ENCODE measurements at places on chromosomes 5 and 9.
A peak's percentile ranks its signal among the peaks of the same experiment; 100 is the strongest.

GRCh38 chr5:149628221-149628620 lies 46.9 kb downstream of the ARHGEF37 start:
- no peak for DNase-seq

DNA sequence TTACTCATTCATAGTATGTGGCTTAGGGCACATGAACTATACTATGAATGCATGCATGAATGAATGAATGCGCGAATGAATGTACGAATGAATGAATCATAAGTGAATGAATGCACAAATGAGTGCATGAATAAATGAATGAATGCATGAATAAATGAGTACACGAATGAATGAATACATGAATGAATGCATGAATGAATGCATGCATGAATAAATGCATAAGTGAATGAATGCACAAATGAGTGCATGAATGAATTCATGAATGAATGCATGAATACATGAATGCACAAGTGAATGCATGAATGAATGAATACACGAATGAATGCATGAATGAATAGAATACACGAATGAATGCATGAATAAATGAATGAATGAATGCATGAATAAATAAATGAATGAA lies 52.5 kb upstream of the FCN1 start:
- DNase-seq = no peak

DNA sequence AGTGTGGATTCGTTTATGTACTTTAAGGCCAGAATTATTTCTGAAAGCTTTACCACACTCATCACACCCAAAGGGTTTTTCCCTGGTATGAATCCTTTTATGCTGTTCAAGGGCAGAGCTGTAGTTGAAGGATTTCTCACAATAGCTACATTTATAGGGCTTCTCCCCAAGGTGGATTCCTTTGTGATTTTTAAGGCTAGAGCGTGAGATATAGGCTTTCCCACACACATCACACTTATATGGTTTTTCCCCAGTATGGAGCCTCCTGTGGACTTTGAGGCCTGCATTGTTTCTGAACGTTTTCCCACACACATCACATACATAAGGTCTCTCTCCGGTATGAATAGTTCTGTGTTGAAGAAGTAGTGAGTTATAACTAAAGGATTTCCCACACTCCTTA lies 11.2 kb downstream of the ZFP62 start:
- DNase-seq = no peak

DNA sequence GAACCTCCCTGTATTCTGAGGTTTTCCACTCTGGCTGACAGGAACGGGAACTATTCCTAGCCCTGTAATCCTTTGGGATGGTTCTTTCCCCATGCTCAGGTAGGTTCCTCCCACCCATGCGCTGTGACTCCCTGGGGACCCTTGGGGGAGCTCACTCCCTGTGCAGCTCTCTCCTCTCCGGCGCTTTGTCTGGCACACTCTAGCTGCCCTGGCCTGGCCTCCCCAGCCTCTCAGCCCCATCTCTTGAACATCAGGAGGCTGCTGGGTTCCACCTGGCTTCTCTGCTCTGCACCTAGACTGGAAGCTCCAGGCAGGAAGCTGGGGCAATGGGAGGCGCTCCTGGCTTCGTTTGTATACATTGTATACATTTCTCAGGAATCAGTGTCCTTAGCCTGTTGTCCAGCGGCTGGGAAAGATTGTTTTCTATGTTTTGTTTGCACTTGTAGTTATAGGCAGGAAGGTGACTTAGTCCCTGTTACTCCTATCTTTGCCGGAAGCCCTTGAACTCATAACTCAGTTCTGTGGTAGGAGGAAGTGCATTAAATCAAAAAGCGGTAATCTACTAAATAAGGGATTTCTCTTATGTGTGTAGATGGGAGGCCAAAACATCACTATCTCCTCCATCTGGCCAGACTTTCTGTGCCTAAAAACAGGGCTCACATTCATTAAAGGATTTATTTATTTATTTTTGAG lies 20.4 kb downstream of the SLC25A25 start:
- DNase-seq = no peak

GRCh38 chr9:8284884-8285283 lies 485.3 kb upstream of the DMAC1 start:
- DNase-seq = no peak

GRCh38 chr5:140244525-140245025 lies 58.3 kb downstream of the PFDN1 start:
- peak; percentile 64 for DNase-seq

GRCh38 chr5:117089001-117089400 lies 514.4 kb upstream of the SEMA6A start:
- no peak for DNase-seq

DNA sequence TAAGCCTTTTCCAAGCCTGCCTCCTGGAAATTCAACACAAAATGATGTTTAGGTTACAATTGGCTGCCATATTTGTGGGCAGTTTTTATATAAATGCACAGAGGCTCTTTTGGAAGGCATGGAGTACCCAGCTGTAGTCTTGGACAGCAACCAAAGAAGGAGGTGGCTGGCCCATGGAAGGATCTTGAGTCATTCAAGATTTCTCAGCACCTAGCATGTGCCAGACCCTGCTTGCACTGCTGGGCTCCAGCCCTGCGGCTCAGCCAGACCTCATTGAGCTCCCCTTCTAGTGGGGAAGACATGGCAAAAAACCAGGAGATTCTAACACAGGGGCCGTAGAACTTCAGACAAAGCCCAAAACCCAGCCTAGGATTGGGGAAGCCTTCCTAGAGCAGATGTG lies 22.1 kb downstream of the JADE2 start:
- DNase-seq = no peak

DNA sequence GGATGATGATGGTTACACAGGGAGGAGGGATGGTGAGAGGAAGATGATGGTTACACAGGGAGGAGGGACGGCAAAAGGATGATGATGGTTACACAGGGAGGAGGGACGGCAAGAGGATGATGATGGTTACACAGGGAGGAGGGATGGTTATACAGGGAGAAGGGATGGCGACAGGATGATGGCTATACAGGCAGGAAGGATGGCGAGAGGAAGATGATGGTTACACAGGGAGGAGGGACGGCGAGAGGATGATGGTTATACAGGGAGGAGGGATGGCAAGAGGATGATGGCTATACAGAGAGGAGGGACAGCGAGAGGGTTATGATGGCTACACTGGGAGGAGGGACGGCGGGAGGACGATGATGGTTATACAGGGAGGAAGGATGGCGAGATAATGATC lies 64.1 kb upstream of the FCN1 start:
- no peak for DNase-seq

- DNase-seq = no peak
These were observed 2.9 kb downstream of the IQGAP2 start for GRCh38 chr5:76406014-76406413.

DNA sequence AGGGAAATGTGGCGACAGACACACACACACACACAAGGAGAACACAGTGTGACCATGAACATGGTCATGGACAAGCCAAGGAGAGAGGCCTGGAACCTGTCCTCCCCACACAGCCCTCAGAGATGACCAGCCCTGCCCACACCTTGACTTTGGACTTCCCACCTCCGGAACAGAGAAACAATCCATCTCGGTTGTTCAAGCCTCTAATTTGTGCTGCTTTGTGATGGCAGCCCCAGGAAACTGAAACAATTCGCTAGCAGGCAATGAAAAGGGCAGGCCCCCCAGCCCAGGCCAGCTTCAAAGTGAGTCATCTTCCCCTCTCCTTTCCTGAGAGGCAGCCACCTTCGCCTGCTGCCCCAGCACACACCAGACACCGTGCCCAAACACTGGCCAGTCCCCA lies 47.7 kb downstream of the NSUN2 start:
- no peak for DNase-seq

- no peak for DNase-seq
These were observed 58.1 kb downstream of the LRSAM1 start for GRCh38 chr9:127509261-127509954.

DNA sequence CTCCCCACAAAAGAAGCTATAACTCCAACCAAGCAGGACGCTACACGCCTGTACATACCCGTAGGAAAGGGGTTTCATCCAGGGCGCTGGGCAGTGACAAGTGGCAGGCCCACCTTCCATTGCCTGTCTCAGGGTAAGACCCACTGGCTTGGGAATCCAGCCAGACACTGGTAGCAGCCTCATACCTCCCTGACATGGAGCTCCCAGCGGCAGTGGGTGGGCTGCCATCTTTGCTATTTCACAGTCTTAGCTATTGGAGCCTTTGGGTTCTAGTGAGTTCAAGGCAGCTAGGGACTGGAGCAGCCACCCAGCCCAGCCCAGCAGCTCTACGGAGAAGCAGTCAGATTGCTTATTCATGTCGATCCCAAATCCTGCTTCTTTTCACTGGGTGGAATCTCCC lies 3.4 kb upstream of the IFNA10 start:
- DNase-seq = no peak

DNA sequence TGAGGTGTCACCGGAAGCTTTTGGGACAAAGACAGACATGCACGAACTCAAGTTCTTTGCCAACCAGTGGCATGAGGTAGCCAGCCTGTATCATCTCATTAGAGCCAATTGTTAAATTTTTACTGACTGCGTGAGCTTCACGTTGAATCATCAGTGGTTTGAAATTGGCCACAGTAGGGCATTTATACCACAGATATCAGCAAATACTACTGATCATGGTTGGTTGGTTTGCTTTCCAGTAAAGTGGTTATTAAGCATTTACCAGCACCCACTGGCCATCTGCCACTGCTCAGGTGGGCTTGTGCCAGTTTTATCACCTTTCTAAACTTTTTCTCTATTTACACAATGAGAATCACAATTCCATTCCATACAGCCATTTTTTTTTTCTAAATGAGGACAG lies 28.4 kb upstream of the SHC3 start:
- no peak for DNase-seq

GRCh38 chr5:43555895-43556606 lies 826 bp downstream of the PAIP1 start:
- DNase-seq = peak; percentile 43

DNA sequence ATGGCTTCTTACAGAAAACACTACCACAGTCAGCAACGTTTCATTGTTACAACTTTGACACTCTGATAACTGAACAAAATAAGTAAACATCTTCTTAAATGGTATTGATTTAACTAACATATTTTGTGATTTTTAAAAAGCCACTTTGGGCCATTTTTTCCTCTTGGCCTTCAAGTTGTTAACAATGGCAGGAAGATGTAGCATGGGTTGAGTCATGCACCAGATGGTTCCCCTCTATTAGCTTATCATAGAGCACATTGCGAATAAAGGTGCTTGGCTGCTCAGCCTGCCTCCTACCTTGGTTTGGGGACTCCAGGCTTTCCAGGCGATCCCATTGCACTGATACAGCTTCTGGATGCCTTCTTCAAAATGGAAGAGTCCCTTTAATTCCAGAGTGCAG lies 24.1 kb upstream of the CER1 start:
- DNase-seq = no peak
